Activated CD8-positive, alpha-beta memory T cell treated with anti-CD3 and anti-CD28 coated beads, Interleukin-2, amount 10 ng/mL, durations not matched to agents 7 days and 5 days (primary cell): ENCODE measurements at places on chromosomes 2 and 18. TPM values are rescaled to one million over a fixed set of nuclear protein-coding genes. Genes with fewer than 3 reads are reported as not detected.

DNA sequence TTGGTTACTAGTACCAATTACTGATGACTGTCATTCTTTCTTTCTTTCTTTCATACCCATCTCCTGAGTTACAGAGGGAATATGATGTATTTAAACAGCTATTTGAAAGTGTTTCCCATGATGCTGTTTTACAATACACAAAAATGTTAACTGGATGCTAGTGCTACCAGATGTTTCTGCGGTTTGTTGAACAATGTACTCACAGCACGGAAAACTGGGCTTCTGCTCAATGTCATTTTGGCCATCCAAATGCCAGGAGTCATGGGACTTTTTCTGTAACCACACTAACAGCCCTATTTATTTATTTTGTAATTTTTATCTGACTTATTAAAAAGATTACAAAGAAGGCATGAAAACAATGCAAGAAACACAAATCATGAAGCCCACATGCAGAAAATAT lies 313.8 kb downstream of the RIT2 start:
- no peaks in the 10 kb centered on the region for H3K36me3 ChIP-seq
- no peak for DNase-seq
- no peak overlapping the region for H3K4me3 ChIP-seq
- no peaks in the 10 kb centered on the region for H3K4me1 ChIP-seq

GRCh38 chr2:184178229-184178628 lies 420.1 kb upstream of the ZNF804A start:
- no peak for DNase-seq
- no peak overlapping the region for H3K4me3 ChIP-seq
- H3K27me3 ChIP-seq = no peaks in the 10 kb centered on the region
- H3K36me3 ChIP-seq = no peaks in the 10 kb centered on the region
- no peaks in the 10 kb centered on the region for H3K4me1 ChIP-seq

DNA sequence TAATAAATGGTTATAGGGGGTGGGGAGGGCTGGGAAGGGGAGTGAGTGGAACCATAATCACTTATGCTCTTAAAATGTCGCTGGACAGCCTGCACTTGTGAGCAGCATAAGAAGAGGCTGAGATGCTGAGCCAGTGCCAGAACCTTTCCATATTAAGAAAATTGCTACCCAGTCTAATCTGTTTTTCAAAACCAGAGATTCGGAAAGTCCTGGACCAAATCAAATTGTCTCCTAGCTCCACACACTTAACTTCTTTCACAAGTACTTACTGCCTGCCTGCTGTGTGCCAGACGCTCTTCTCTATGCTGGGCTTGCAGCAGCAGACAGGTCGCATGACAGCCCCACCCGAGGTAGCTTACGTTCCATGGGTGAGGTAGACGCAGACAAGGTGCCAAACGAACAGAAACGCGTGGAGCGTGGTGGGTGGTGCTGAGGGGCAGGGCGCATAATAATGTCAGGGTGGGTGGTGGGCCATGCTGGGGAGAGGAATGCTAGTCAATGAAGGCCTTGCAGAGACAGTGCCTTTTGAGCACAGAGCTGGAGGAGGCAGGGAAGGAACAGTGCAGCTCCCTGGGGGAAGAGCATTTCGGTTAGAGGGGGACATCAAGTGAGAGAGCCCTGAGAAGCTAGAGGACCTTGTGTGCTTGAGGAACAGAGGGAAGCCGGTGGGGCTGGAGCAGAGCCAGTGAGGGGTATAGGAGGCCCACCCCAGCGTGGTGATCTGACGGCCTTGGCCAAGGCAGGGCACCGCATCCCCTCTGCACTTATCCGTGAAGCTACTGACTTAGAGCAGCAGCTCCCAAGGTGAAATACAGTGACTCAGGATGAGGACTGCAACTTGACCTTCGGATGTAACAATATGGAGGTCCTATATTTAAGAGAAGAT lies 123.5 kb upstream of the DAPL1 start:
- DNase-seq = no peak
- H3K36me3 ChIP-seq = peaks cover 7% of the 10 kb centered on the region
- H3K4me1 ChIP-seq = no peaks in the 10 kb centered on the region
- no peak overlapping the region for H3K27ac ChIP-seq

The CRYBA2 gene
- not detected for total RNA-seq

The SP5 gene
- not detected for total RNA-seq

The COLEC12 gene
- total RNA-seq = not detected
